ENCODE measurements at places on chromosomes 6 and 20.
A peak's percentile ranks its signal among the peaks of the same experiment; 100 is the strongest.

DNA sequence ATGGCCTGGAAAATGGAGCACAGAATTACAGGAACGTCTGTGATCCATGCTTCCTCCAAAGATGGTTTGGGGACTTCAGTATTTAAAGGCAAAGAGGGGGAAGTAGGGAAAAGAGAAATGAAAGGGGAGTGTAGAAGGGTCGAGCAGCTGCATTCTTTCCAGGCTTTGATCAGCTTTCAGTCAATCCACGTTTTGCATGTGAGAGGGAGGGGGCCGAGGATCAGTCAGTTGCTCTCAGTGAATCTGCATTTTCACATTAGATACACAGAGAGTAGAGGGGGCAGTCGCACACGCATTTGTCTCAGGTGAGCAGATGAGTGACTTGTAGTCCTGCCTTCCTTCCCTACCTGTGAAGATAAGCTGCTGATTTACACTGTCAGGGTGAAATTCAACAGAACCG lies 78.8 kb downstream of the FOXF2 start:
- DNase-seq = no peak

DNA sequence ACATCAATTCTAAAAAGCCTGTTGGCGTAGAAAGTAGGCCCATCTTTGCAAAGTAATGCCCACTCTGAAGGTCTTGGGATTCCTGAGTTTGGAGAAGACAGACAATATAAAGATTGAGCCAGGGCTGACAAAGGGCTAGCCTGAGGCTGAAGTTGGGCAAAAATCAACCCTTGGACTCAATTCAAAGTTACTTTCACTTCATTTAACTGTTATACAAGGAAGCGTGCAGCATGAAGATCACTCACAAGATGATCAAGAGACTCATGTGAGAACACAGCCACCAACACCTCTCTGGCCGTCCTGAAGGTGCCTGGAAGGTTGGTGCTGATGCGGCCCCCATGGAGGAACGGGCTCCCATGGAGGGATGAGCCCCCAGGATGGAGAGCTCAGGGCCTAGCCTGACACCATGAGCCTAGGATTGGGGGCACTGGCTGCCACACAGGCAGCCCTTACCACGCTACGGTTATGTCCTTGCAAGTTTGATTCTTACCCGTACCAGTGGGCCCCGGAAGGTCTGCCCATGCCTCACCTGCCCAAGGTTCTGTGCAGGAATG lies 26.6 kb downstream of the FOXC1 start:
- no peak for DNase-seq

GRCh38 chr6:158772851-158773371 lies 46.3 kb downstream of the EZR start:
- no peak for DNase-seq

DNA sequence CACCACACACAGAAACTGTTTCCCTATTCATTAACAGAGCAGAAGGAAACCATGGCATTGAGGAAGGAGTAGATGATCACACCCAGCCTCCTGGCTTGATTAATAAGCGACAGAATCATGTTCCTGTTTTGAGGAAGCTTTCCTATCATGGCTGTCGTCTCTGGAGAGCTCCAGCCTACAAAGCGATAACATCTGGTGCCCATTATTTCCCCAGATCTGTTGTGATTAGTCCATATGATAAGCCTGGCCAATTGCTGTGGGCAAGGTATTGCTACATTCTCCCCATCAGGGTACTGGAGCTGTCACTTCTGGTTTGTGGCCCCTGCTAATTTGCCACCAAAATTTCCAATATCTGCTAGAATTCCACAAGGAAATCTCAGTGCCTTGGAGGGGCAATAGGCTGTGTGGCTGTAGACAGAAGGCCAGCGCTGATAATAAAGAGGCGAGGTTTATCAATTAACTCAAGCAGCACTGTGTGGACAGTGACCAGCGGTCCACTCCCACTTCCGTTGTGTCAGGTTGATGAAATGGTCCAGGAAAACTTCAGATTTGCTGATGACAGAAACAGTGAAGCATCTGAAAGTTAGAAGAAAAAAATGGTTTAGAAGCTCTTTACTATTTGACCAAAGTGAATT lies 66.4 kb downstream of the OLIG3 start:
- DNase-seq = no peak

- peak; percentile 62 for DNase-seq
Observed at GRCh38 chr20:50588034-50588736, 78.0 kb downstream of the PTPN1 start.

GRCh38 chr6:112218563-112218962 lies 35.8 kb downstream of the LAMA4 start:
- no peak for DNase-seq

DNA sequence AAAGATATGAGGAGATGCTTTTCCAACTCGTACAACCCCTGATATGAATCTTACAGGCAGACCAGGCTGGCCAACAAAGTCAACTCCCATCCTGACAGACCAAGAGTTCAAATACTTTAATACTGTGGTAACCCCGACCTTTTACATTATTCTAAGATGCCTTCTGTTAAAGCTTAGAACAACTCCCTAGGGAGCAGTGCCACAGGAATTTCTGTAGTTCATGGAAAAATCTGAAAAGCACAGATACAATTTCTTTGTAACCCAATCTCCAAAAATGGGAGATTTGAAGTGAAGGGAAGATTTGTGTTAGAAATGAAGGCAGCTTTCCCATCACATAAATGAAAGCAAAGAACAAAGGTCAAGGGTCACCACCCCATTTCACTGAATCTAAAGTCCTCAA lies 151.3 kb upstream of the BEND6 start:
- DNase-seq = no peak

DNA sequence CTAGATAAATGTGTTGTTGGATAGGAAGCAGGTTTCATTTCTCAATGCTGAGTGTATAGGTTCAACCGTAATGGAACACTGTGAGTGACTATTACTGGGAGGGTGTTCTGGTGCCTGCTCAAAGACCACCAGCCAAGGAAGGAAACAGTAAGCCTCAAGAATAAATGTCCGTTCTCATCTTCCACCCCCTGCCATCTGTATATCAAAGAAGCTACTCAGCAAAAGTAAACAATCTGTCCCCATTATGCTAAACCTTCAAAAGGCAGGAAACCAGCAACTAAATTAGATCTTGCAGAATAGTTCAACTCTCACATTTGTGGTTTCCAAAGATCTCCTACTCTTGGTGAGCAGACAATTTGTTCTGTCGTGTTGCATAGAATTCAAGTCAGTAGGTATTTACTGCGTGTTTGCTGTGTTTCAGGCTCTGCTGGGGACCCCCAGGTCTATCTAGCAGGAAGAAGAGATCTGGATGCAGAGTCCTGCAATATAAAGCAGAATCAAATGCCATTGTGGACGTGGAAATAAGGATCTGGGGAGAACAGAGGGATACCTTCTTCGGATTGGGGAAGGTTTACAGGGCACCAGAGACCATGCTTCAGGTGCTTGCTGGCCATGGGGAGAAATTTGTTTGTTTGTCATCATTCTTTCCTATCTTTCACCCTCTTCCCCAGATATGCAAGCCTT lies 87.3 kb downstream of the SCML4 start:
- DNase-seq = no peak

GRCh38 chr20:51712501-51713212 lies 55.5 kb downstream of the ATP9A start:
- DNase-seq = no peak

- DNase-seq = no peak
Observed at GRCh38 chr6:5941188-5941587, 65.5 kb downstream of the NRN1 start.

GRCh38 chr20:38299963-38300362 lies 4.0 kb upstream of the BPI start:
- no peak for DNase-seq

DNA sequence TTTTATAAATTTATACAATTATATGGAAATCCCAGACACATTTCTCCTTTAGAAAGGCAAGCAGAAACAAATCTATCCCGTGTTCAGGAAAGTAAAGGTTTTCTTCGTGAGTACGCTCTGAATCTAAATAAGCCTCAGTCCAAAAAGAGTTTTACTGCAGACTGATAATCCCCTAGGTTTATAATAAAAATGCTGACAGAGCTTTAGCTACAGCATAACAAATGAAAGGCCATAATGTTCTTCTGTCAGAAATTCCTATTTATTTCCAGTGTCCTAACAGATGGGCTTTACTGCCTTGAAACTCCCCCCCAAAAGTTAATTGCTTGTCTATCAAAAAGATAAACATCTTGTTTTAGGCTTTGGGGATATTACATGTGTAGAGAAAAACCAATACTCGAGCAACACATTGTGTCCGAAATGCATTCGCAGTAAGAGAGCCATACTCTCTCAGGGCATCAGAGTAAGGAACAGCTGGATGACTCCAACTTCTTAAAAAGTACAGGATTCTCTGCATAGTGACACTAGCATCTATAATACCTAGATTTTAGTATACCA lies 109.0 kb downstream of the PRKN start:
- no peak for DNase-seq

GRCh38 chr6:6966127-6966526 lies 141.6 kb upstream of the RREB1 start:
- no peak for DNase-seq

DNA sequence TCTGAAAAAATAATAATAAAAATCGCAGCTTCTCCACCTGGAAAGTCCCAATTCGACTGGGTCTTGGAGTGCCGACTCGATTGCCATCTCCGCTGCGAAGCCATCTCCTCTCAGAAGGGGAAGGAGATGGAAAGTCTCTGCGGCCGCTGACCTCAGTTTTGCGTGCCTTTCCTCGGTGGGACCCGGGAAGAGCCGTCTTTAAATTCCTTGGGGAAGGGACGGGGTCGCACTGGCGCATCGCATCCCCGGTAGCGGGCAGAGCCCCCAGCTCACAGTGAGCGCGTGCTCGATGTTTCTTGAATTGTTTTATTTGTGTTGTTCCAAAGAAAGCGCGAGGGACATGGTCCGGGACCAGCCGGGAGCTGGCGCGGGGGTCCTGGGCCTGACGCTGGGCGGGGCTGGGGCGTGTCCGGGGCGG lies 270 bp upstream of the TIAM2 start:
- DNase-seq = no peak

DNA sequence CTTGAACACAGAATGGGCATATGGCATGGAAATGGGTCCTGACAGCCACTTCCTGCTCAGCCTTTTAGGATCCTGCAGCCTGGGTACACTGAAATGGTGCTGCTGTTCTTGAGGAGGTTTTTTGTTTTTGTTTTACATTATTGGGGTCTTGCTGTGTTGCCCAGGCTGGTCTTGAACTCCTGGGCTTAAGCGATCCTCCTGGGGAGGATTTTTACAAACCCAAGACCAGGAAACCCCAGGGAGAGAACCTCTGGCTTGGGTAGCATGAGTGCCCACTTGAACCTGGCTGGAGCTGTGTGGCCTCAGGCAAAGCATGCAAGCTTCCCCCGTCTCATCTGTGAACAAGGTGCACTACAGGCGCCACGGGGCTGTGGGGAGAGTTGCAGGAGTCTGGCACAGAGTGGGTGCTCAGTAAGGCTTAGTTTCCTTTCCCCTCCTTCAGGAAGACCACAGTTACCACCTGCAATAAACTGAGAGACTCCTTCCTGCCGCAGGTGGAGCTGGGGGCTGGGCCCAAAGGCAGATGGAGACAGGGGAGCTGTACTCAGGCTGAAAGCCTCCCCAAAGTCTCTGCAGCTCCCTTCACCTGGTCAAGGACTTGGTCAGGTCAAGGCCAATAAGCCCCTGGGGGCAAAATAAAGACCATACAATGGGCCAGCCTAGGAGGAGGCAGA lies 1.8 kb downstream of the SLA2 start:
- DNase-seq = peak; percentile 20

- no peak for DNase-seq
Observed at GRCh38 chr6:31711233-31711632, 3.9 kb upstream of the LY6G6D start.

GRCh38 chr6:100574836-100575235 lies 110.1 kb upstream of the SIM1 start:
- no peak for DNase-seq

GRCh38 chr6:111673937-111674336 lies 68.3 kb upstream of the TRAF3IP2 start:
- DNase-seq = no peak

GRCh38 chr20:32352121-32352720 lies 5.9 kb upstream of the ASXL1 start:
- no peak for DNase-seq

- no peak for DNase-seq
Observed at GRCh38 chr6:95091823-95092436, 485.4 kb upstream of the MANEA start.
